Effector CD4-positive, alpha-beta T cell (primary cell): ENCODE measurements at places on chromosomes 7 and 10.

- no peak for DNase-seq
These were observed 2.6 kb upstream of the PRF1 start for GRCh38 chr10:70605161-70605560.

GRCh38 chr7:22676385-22676784 is 50.6 kb upstream of the IL6 start:
- DNase-seq: no peak

DNA sequence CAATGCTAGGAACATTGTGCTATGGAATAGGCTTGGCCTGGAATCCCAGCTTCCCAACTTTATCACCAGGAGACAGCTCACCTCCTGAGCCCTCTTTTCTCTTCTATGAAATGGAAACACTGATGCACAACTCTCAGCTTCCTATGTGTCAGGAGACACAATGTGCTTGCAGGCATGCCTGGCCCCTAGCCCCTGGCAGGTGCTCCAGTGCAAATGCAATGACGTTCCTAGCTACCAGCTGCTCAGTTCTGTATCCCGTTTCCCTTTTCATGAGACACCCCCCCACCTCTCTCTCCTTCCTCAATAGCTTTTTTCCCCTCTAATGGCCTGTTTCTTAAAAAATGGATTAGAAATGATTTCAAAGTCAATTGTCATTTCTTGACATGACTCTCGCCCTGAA is 30.7 kb downstream of the HABP2 start:
- no peak for DNase-seq

GRCh38 chr7:4738711-4739527 is 36.5 kb upstream of the AP5Z1 start:
- DNase-seq: peak; percentile 17

GRCh38 chr10:57218382-57218781 is 857.3 kb upstream of the ZWINT start:
- DNase-seq: no peak

DNA sequence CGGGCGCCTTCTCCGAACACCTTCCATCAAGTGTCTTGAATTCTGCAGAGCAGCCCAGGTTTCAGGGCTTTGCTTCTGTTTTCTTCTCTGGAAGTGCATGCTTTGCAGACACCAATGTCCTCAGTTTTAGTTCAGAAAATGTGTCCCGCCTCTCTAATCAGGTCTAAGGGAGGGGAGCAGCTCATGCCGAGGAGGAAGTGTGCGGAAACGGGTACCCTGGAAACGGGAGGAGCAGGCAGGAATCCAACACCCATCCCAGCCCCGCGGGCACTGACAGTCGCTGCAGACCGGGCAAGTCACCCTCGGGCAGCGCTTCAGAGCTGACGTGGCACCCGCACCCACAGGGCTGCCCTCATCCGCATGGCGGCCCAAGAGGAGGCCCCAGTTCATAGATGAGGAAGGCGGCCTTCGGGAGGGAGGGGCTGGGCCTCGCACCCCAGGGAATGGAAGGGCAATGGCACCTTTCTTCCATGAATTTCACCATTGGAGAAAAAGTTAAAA is 338.7 kb downstream of the DNAJB6 start:
- no peak for DNase-seq

GRCh38 chr10:61047788-61048560 is 104.0 kb upstream of the RHOBTB1 start:
- DNase-seq: no peak

GRCh38 chr7:126659124-126659523 is 593.6 kb downstream of the GRM8 start:
- DNase-seq: no peak

GRCh38 chr7:23105086-23105643 is 420 bp upstream of the KLHL7 start:
- DNase-seq: no peak

- DNase-seq: no peak
These were observed 109.1 kb downstream of the CPXM2 start for GRCh38 chr10:123782549-123782948.

DNA sequence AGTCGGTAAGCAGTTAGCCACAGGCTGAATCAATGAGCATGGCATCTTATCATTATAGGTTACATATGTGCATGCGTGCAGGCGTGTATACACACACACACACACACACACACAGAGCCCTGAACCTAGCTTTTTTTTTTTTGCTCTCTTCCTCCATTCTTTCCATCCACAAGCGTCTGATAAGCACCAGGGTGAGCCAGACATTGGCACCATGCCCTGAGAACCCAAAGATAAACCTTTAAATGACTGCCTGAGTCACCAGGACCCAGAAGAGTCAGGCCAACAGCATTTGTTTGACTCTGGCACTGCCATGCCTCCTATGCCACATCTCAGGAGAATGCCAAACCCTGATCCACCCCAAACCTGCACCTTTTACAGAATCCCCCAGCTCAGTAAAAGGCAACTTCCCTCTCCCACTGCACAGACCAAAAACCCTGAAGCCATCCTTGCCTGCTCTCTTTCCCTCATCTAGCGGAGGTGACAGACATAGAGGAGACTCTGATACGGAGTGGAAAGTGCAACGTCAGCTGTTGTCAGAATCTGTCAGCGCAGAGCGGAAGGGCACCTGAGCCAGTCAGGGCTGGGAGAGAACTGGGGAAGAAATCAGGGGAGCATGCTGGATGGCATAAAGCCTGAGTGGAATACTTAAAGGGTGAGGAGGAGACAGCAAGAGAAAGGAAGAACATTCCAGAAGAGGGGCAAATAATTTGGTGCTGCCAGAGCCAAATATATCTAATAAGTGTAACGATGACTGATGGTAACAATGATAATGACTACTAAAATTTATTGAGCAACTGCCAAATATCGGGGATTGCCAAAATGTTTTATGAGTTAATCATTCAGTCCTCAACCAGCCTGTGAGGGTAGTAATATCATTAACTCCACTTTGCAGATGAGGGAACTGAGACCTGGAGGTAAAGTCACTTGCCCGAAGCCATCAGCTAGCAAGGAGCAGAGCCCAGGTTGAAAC is 3.2 kb downstream of the PARP12 start:
- DNase-seq: peak; percentile 44
